ENCODE measurements at places on chromosomes 3 and 15.

DNA sequence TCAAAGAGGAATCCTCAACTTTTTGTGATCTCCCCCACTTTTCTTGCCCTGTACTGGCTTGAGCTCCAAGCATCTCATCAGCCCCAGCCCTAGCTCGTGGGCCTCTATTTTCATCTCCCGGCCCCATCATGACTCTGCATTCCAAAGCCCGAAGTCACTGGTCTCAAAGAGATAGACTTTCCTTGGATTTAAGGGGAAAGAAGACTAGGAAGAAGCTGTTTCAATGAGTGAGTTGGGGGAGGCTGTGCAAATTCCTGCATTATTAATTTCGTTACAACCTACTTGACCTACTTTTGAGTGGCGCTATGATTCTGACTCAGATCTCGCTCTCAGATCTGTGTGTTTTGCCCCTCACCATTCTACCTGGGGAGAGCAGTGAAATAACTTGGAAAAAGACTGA is 266.6 kb upstream of the TBL1XR1 start:
- DNase-seq, result no peak

DNA sequence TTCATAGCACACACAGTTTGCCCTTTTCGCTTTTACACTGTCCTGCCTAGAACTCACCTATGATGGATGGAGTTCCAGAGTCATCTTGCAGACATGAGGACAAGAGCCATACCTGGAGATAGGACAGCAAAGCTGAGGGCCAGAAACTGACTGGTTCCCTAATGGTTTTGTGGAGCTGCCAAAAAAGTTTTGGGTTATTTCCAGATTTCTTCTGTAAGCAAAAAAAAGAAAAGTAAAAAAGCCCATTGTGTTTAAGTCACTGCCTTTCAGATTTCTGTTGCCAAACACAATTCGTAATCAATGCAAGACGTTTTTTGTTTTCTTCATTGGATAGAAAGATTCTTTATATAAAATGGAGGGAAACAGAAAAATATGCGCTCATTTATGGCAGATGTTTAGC is 42.4 kb upstream of the KY start:
- no peak for DNase-seq

GRCh38 chr3:901953-902778 is 190.7 kb upstream of the CNTN6 start:
- no peak for DNase-seq

DNA sequence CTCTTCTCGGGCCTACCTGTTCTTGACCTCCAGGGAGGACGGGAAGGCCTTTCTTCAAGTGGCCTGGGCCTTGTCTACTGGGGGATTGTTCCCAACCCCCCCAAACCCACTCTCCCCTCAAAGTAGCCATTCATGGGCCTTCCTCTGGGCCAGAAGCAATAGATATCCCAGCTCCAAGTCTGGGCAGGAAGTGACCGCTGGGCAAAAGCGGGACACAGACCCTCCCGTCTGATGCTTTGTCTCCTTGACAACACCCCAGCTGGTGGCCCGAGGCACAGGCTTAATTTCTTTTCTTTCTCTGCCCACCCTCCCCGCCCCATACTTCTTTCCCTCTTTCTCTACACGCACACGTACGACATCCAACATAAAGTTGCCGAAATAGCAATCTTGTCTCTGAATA is 41.4 kb upstream of the FEZF2 start:
- no peak for DNase-seq

GRCh38 chr3:78762121-78762520 is 1005.7 kb downstream of the ROBO1 start:
- DNase-seq, result no peak

GRCh38 chr15:87293031-87293430 is 963.5 kb downstream of the NTRK3 start:
- DNase-seq, result no peak

DNA sequence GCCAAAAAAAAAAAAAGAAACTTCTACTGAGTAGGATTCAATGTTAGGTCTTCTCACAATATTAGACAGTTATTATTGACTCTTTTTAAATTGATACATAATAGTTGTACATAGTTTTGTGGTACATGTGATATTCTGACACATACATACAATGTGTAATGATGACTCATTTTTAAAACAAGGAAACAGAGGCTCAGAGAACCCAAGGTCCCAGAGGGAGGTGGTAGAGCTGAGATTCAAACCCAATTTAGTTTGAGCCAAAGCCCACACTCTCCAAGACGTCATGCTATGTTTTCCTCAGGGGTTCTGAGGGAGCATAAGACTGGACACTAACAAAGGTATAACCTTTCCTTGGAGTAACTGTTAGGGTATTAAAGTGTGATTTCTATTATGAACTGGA is 40.6 kb downstream of the MYO5C start:
- no peak for DNase-seq

DNA sequence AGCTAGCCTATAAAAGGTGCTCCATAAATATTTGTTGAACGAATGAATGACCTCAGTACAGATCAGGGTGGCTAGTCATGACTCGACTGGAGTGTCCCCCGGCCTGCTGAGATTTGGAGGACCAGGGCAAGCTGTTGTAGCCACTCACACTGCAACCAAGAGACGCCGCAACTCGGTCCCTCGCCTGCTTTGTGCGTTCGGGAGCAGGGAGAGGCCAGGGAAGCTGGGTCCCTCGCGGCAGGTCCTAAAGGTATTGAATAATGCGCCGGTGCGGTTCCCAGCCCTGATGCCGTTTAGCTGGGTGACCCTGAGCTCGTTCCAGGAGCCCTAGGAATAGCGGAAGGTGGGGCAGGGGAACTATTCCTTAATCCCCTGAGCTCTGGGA is 1.8 kb downstream of the IGDCC4 start:
- no peak for DNase-seq

GRCh38 chr3:118909763-118910162 is 124.9 kb downstream of the IGSF11 start:
- DNase-seq, result no peak

GRCh38 chr3:178155521-178155920 is 380.7 kb upstream of the KCNMB2 start:
- DNase-seq, result no peak

GRCh38 chr3:181610973-181611265 is 100.8 kb upstream of the SOX2 start:
- DNase-seq, result peak; percentile 84

DNA sequence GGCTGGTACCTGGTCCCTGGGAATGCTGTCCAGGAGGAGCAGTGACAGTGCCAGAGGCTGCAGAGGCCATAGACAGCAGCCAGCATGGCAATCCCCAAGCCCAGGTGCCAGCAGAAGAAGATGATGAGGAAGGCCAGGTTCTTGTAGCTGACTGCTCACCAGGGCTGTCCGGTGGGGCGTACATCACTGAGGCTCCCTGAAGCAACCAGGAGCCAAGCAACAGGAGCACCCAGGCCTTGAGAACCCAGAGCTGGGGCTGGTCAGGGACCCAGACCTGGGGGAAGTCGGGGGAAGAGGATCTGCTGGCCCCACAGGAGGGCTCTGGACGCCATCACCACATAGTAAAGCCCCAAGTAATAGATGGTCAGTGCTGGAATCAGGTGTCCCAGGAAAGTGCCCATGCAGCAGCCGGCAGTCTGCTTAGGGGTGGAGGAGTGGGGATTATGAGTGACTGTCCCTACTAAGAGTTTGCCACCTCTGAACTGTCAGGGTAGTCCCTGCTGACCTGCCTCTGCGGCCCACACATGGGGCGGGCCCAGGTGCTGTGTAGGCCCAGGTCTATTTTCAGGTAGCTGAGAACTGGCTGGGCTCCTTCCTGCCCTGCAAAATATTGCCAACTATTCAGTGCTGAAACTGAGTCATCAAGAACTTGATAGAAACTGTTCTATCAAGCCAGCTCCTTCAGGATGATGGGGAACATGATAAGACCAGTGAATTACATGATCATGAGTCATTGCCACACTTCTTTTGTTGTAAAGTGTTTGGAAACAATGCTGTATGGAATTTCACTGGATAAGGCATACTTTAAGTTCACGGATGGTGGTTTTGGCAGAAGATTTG is 68.7 kb downstream of the CHRD start:
- no peak for DNase-seq

DNA sequence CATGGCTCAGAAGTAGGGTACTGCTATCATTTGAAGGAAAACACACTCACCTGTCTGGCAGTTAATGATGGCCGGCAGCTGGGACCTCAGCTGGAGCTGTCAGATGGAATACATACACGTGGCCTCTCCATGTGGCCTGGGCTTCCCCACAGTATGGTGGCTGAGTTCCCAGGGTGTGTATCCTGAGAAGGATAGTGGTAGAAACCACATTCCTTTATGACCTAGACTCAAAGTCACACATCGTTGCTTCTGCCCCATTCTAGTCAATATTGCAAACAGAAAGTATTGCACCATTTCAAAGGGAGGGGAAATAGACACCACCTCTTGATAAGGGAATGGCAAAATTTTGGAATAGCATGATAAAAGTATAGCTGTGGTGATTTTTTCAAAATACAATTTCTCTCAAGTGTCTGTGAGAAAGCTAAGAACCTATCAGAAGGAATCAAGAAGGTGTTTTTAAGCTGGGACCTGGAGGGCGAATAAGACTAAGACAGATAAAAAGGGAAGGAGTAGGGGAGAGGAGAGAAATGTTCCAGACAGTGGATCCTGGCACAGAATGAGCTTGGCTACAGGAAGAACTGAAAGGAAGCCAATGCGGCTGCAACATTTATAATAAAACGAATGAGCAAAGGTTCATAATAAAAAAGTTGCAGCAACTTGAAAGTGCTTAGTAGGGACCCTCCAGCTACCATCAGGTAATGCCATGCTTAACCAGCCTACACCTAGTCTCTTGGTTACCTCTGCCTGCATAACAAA is 40.1 kb upstream of the GALNT15 start:
- DNase-seq, result no peak

Measured in NCI-H2081 treated with DMSO at 0.1 percent for 48 hours (cell line).